ENCODE measurements at places on chromosomes 7 and 10. TPM values are rescaled to one million over a fixed set of nuclear protein-coding genes. Genes with fewer than 3 reads are reported as not detected.

The SEMA4G gene
- total RNA-seq = 8.0 TPM

The CFAP43 gene
- 0.56 TPM for total RNA-seq

The ADARB2 gene
- total RNA-seq = 54.9 TPM

The STK31 gene
- total RNA-seq = 0.33 TPM

The UNCX gene
- not detected for total RNA-seq

The GIMAP6 gene
- 47.7 TPM for total RNA-seq

The SPDYE6 gene
- total RNA-seq = not detected

The PILRA gene
- 4.2 TPM for total RNA-seq

The PRSS37 gene
- not detected for total RNA-seq

The MYL10 gene
- not detected for total RNA-seq

The AKR1B15 gene
- total RNA-seq = not detected

The FBXL15 gene
- total RNA-seq = 8.7 TPM

The DHTKD1 gene
- total RNA-seq = 31.7 TPM

The ITPRID1 gene
- total RNA-seq = not detected

The GLI3 gene
- 24.9 TPM for total RNA-seq

The NXPH1 gene
- total RNA-seq = not detected

The RPS24 gene
- total RNA-seq = 1,458 TPM

The VSTM4 gene
- total RNA-seq = 0.38 TPM

The ARHGAP22 gene
- total RNA-seq = 1.9 TPM

The TES gene
- total RNA-seq = 63.4 TPM
